ENCODE measurements at places on chromosomes 2 and 18.

DNA sequence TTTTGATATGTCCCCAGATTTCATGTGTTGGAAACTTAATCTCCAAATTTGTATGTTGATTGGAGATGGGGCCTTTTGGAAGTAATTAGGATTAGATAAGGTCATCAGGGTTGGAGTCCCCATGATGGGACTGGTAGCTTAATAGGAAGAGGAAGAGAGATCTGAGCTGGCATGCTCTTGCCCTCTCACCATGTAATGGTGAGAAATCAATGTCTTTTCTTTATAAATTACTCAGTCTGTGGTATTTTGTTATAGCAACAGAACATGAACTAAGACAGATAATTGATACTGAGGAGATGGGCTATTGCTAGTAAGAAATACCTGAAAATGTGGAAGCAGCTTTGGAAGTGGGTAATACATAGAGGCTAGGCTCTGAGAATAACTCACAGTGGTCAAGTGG is 48.0 kb downstream of the CDC42EP3 start:
- DNase-seq, result no peak

DNA sequence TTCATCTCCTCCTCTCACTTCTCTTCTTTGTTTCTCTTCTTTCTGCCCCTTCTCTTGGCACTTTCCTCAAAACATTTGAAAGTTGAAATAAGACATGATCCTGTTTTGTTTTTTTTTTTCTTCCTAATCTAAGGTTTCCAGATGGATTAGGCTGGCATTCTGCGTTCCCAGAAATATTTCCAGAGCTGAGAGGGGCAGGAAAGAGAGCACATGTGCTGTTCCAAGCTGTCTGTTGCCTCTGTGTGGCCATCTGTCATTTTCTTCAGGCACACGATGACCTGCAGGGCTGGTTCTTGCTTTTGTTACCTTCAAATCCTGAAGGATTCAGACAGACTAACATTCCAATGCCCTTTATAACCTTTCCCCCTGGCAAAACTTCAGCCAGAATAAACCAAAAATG is 142.9 kb downstream of the RNF144A start:
- no peak for DNase-seq

DNA sequence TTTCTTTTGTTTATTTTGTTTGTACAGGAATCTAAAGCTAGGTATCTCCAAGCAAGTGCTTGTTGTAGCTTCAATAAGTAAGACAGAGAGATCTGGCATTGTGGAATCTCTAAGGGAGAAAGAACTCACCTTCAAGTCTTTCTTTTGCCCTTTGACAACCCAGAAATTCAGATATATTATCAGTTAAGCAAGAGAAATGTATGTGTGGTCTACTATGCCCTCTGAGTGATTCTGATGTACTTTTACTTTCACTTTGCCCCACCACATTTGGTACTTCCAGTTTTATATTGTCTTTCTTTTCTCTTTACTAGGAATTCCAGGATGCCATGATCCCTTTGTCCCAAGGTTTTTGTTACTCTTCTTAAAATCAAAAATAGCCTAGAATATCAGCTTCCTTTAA is 259.6 kb upstream of the PIK3C3 start:
- DNase-seq, result no peak

- no peak for DNase-seq
These were observed 114.2 kb downstream of the ZNF521 start for GRCh38 chr18:25237571-25238267.

All from H9 (cell line).